Mucosa of descending colon (tissue), 3 donors: ENCODE measurements at places on chromosomes 2 and 18. TPM values are rescaled to one million over a fixed set of nuclear protein-coding genes. Genes with fewer than 3 reads are reported as not detected.

- no peak for DNase-seq
Measured at GRCh38 chr2:217365656-217366055, 505.8 kb upstream of the TNP1 start.

GRCh38 chr2:167681234-167682015, 566.0 kb downstream of the STK39 start:
- no peak for DNase-seq

GRCh38 chr2:36389091-36389564, 33.5 kb downstream of the CRIM1 start:
- DNase-seq, result no peak

- no peak for DNase-seq
Measured at GRCh38 chr18:58645398-58645797, 16.5 kb upstream of the ALPK2 start.

CABYR gene
- 1.4 TPM for total RNA-seq
